HTR-8/SVneo (cell line): ENCODE measurements at places on chromosomes 4 and X.

DNA sequence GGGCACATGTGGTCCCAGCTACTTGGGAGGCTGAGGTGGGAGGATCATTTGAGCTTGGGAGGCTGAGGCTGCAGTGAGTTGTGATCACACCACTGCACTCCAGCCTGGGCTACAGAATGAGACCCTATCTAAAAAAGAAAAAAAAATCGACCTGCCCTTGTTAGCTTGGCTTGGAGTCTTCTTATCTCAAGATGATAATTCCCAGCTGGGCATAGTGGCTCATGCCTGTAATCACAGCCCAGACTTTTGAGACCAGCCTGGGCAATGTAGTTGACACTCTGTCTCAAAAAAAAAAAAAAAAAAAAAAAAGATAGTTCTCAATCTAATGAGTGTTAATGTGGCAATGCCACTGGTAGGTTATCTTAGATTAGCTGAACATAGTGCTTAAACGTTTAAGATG lies 41.0 kb downstream of the QRFPR start:
- DNase-seq, result no peak

DNA sequence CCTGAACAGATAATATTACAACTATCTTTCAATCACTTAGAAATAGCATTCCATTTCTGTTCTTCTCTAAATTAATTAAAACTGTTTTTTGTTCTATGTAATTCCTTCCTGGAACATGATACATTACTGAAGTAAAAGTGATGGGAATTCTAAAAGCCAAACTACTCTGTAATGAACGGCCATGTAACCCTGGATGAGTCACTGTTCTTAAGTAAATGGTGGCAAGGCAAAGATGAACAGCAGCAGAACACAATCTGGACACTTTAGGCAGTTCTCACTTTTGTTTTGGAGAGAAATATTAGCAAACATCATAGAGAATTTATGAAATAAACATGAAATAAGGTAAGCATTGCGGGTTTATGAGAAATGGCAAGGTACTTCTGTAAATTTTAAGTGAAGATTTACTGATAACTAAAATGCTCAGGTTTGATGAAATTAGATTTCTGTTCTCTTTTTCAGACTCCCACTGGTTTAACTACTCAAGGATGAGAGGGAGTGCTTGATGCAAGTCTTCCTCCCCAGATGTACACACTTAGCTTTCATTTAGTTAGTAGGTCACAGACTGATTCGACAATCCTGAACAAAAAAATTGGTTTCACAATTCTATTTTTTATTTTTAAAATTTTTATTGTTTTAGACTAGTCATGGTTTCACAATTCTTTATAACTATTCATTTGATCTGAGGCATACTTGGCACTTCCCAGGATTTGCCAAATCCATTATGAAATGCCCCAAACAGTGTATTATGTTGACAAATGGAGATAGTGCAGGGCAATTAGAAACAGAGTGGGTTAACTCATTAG lies 964 bp upstream of the GPR82 start:
- no peak for DNase-seq

DNA sequence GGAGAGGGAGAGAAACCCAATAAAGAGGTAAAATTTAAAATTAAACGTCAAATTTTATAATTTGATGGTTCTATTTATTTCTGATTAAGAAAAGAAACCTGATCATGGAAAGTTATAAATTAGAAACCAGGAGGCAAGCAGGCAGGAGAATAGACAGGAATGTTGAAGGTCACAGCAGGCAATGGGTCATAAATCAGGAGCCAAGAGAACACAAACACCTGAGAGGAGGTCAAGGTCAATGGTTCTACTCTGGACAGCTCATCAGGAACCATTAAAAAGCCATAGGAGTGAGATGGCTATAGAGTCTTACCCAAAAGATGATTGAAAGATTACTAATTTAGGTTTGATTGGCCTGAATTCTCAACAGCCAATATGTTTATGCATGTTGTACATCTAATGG lies 126.9 kb upstream of the HCCS start:
- no peak for DNase-seq

- no peak for DNase-seq
These were observed 8.9 kb upstream of the TMEM165 start for GRCh38 chr4:55386840-55387239.

- no peak for DNase-seq
These were observed 281.7 kb downstream of the PPP1R2C start for GRCh38 chrX:42496239-42496638.

DNA sequence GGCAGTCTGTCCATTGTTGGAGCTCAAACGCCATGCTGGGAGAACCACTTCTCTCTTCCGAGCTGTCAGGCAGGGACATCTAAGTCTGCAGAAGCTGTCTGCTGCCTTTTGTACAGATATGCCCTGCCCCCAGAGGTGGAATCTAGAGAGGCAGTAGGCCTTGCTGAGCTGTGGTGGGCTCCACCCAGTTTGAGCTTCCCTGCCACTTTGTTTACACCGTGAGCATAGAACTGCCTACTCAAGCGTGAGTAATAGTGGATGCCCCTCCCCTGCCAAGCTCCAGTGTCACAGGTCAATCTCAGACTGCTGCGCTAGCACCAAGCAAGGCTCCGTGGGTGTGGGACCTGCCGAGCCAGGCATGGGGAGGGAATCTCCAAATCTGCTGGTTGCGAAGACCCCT lies 145.7 kb downstream of the VSIG4 start:
- no peak for DNase-seq

GRCh38 chr4:22246847-22247246 lies 269.0 kb downstream of the ADGRA3 start:
- no peak for DNase-seq

DNA sequence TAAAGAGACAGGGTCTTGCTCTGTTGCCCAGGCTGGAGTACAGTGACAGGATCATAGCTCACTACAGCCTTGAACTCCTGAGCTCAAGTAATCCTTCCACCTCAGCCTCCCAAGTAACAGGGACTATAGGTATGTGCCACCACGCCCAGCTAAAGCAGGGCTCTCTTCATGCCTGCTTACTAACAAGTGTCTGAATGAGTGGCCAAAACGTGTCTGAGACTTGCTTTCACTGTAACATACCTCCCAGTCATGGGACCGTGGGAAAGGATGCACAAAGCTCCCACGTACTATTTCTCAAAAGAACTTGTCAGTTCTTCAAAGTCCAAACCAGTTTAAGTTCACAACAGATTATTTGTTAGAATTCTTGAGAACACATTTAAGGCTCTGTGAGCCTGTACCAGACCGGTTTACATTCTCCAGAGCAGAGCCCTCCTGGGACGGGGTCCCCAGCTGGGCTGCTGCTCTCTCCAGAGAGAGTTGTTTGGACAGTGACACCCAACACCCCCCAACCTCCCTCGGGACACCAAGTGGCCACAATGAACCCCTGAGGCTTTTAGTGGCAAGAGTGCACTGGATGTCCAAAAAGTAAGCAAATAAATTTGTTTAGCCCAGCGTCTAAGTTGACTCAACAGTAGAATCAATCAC lies 24.1 kb downstream of the SH3KBP1 start:
- DNase-seq, result no peak

DNA sequence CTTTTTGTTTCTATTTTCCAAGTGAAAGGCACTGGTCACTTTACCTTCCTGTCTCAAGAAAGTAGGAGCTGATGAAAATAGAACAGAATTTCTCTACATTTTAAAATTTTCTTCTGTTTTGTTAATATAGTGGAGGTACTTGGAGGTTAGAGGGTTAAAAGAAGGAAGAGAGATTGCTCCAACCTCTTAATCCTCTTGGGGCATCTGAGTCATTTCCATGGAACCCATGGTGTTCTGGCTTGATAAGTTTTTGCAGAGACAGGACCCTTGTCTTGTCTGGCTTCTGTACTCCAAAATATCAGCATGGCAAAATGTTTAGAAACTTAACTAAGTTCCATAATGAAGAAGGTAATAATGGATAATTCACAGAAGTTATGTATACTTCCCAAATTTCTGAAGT lies 727.2 kb downstream of the C4orf33 start:
- no peak for DNase-seq

- no peak for DNase-seq
These were observed 27.6 kb upstream of the GTPBP6 start for GRCh38 chrX:346034-346813.

DNA sequence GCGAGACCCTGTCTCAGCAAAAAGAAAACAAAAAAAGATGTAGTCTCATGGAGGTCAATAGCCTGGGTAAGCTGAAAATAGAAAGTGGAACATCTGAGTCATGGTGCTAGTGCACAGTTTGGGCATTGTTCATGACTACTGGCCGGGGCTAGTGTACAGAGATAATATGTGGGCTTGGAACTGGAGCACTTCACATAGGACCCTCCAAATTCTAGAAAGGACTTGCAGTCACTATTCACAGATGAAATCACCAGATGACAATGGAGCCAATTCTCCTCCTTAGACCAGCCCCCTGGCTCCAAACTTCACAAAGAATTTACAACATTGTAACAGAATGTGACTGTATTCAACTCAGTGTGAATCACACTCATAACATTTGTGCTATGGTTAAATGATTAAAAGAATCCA lies 367.8 kb upstream of the SLC7A11 start:
- DNase-seq, result no peak

DNA sequence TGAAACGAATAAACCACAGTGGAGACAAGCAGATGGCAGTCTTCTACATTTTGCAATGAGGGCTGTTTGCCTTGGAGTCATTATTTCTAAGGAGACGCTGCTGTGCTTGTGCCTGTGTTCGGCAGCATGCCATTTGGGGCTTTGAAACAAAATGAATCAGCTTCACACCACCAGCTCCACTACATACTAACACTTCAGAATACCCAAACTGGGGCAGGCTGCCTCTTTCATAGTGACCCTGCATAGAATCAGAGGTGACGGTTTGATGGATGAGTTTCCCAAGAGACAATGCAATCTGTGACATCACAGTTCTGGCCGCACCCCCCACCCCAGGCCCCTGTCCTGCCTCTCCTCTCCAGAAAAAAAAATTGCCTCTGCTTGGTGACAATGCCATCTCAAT lies 57.1 kb upstream of the MID1 start:
- DNase-seq, result no peak

GRCh38 chrX:57902633-57903032 lies 7.6 kb downstream of the ZXDA start:
- DNase-seq, result no peak

DNA sequence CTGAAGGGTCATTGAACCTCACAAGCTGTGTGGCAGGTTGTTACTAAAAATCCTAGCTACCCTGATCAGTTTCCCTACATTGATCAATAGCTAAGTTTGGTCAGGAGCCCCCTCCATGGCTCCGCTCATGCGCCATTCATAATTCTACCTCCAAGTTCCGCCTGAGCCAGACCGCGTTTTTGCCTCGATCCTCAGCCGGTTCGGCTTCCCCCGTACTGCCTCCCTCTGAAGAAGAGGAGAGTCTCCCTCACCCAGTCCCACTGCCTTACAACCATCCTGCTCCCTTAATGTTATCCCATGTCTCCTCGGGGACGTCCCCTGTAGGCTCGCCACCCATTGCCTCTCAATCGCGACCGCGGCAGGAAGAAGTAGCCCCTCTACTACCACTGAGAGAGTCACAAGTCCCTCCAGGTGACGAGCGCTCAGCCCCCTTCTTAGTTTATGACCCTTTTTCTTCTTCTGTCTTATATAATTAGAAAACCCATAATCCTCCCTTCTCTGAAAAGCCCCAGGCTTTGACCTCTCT lies 158.2 kb downstream of the DEFB131A start:
- no peak for DNase-seq

GRCh38 chr4:125459531-125459930 lies 144.8 kb downstream of the FAT4 start:
- DNase-seq, result no peak

GRCh38 chr4:176302283-176303275 lies 17.2 kb upstream of the SPCS3 start:
- peak; percentile 72 for DNase-seq

GRCh38 chrX:54473993-54474859 lies 21.8 kb downstream of the FGD1 start:
- DNase-seq, result no peak

GRCh38 chr4:75995727-75996126 lies 5.0 kb upstream of the SDAD1 start:
- peak; percentile 23 for DNase-seq

DNA sequence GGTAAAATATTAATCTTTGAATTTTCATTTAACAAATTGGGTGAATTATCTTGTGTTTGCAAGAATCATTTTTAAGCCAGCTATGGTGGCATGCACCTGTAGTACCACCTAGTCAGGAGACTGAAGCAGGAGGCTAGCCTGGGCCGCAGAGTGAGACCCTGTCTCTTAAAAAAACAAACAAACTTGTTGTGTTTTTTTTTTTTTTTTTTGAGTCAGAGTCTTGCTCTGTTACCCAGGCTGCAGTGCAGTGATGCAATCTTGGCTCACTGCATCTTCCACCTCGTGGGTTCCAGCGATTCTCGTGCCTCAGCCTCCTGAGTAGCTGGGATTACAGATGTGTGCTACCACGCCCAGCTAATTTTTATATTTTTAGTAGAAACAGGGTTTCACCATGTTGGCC lies 2.2 kb downstream of the TXLNG start:
- no peak for DNase-seq

- DNase-seq, result no peak
These were observed 30.6 kb downstream of the TBC1D9 start for GRCh38 chr4:140725556-140725955.

DNA sequence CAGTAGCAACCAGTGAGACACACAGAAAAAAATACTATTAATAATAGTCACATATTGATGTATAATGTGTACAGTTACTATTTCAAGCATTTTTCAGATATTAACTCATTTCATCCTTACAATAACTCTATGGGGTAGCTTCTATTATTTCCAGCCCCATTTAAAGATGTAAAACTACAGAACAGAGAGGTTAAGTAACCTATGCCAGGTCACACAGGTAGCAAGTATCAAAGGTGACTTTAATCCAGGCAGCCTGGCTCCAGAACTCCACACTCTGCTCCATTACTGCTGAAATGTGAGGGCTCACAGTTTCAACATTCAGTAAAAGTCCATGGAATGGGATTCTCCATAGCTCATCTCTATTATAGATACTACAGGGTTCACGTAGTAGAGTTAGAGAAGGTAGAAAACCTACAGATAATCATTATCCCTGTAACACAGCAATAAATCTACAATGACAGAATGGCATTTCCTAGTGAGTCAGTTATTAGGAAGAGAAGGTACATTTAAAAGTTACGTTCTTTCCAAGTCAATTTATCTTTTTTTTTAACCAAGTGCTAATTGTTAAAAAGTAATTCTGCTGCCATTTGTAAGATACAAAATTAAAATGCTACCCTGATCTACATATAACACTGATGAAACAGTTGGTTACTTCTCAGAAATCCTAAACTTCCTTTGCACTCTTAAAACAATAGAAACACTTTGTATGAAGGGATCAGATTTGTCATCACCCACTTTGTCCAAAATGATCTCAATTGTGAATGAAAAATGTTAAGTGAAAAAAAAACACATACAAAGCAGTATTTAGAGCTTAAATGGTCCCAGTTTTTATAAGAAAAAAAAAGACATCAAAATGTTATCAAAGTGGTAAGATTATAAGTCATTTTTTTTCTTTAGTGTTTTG lies 18.7 kb downstream of the RELL1 start:
- DNase-seq, result no peak

DNA sequence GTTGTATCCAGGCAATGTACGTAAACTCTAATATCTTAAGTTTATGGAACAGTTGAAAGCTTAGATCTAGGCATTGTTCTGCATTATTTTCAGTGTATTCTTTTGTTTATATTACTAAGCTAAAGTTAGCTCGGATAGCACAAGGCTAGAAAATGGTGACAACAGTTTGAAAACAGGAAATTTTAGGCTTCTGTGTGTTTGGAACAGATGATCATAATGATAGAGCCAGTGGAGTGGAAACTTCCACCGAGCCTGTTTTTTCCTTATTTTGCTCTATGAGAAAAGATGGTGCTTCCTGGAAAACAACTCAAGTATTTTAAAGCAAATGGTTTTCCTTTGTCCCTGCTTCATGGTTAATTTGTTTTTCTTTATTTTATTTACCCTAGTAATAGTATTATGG lies 70.8 kb downstream of the GAB1 start:
- DNase-seq, result no peak
